Muscle of back (tissue), 13 donors: ENCODE measurements at places on chromosomes 7 and 10.

DNA sequence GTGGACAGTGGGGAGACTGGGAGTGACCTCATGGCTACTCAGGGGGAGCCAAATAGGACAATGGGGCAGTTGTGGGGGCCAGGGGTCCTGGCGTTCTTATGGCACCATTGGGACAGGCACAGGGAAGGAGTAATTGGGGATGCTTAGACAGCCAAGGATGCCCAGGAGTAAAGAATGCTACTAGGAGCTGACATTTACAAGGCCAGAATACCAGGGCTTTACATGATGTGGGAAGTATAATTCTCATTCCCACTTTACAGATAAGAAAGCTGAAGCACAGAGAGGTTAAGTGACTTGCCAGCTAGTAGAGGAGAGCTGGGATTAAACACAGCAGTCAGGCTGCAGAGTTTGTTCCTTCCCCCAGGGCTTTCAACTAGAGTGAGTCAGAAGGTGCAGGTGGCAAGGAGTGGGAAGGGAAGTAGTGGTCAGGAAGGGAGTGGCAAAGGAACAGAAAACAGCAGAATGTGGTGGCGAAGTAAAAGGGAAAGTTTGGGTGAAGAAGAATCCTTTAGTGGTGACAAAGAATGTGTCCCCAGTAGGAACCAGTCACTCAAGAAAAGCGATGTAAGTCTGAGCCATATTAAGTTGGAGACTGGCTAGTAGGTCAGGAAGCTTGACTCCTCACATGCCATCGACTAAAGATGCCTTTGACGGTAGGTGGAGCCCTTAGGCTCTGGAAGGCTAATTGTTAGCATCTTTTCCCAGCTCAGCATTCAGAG is 32.8 kb downstream of the CPVL start:
- no peak for DNase-seq

DNA sequence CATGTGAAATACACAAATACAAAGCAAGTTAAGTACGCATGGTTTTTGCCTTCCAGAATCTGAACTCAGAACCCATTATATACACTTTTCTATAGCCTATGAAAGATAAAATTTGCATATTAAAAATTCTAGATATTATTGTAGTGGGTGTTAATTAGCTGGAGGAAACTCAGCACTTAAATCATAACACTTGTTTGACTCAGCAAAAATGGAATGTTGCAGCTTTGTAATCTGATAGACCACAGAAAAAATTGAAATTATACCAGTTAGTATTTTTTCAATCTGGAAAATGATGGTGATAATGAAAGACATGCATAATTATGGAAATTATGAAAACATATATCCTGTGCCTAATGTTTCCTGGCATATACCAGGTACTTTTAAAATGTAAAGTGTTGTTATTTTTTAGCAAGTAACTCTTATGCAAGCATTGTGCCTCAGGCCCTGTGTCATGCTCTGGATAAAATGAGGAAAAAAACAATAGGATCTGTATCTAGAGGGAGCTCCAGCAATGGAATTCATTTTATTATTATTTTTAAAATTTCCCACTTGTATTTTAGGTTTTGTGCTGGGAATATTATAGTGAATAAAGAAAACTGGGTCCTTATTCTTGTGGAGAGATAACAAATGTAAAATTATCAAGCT is 490.4 kb upstream of the SEMA3A start:
- no peak for DNase-seq

GRCh38 chr10:113899952-113900598 is 45.6 kb downstream of the NHLRC2 start:
- no peak for DNase-seq

DNA sequence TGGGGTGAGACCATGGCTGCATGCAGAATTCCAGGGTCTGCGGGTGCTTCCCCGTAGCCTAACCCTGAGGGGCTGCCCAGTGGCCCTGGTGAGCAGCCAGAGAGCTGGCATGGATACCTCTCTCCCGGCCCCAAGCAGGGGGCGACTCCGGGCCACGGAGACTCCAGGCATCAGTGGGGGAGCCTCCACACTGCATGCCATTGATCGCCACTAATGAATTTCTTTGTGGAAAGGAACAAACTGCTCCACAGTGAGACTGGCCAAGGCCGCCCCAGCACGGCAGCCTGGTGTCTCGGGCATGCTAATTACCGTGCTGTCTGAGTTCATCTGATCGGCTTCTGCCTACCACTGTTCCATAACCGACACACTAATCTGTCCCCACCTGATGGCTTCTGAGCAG is 184.4 kb downstream of the GRID1 start:
- DNase-seq, result no peak

DNA sequence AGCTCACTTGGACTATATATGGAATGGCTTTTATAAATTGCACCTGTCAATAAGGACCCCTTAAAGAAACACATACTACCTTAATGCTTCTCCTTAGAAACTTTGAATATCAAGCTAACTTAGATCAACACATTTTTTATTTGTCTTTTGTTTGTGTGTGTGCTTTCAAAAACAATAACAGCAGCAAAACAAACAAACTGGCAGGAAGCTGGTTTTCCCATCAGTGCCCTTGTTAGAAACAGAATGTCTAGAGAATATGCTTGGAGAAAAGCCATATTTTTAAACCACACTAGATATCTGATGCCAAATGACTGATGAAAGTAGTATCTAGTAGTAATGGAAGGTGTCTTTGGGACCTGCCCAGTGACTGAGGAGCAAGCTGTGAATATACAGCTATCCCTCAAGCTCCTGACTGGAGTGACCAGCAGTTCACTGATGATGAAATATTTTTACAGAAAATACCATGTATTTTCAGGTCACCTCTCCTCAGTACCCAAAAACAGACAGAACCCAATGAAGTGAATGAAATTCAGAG is 1.0 kb downstream of the PDE1C start:
- no peak for DNase-seq

DNA sequence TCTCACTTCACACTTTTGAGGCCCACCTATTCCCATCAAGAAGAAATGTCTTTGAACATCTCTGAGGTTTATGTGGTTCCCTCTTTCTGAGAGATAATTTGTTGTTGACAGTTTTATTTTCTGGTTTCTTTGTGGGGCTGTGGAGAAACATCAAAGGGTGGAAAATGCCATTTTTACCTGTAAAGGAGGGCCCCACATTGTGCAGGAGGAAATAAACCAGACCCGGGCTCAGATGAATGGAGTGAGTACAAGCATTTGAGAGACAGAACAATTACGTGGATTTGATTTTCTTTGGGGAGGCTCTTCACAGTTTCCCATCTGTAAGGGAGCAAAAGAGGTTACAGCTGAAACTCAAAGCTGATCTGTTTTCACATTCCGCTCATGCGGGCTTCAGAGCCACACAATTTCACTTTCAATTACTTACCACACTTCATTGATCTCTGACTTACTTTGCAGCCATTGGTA is 29.8 kb downstream of the ITPRIP start:
- DNase-seq, result no peak

GRCh38 chr10:133162910-133163856 is 3.2 kb downstream of the KNDC1 start:
- DNase-seq, result peak; percentile 48
